Fibroblast of lung (primary cell): ENCODE measurements at places on chromosomes 5 and 9.

GRCh38 chr5:71475788-71476384 is 20.4 kb downstream of the BDP1 start:
- H3K27me3 ChIP-seq = no peaks in the 10 kb centered on the region
- no peak overlapping the region for H3K27ac ChIP-seq

DNA sequence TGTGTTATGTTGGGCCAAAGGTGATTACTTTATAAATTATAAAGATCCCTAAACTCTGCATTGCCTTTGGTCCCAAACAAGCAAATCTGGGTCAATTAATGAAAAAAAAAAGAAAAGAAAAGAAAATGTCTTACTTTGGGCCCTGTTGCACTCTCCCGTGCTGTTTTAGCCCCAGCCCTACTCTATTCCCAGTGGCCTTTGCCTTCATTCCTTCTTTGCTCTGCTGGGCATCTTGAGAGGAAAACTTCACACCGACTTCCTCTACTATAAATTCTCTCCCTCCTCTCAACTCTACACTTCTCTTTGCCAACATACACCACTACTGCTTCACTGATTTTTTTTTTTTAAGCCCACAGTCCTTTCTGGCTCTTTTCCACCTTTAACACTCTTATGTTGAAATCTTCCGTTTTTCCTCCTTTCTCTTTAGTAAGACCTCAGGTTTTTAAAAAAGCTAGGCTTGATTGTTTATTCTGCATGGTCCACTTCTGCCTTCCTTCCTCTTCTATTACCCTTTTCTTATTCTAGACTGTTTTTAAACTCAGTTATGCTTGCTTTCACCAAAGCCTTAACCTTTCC is 4.5 kb upstream of the MSMP start:
- H3K36me3 ChIP-seq = no peaks in the 10 kb centered on the region
- H3K27me3 ChIP-seq = peaks cover 2% of the 10 kb centered on the region
- DNase-seq = no peak

DNA sequence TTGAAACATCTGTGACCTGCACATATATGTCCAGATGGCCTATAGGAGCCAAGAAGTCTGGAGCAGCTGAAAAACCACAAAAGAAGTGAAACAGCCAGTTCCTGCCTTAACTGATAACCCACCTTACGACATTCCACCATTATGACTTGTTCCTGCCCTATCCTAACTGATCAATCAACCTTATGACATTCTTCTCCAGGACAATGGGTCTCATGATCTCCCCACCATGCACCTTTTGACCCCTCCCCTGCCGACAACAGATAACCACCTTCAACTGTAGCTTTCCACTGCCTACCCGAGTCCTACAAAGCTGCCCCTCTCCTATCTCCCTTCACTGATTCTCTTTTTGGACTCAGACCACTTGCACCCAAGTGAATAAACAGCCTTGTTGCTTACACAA is 233.8 kb downstream of the CCDC171 start:
- H3K36me3 ChIP-seq = no peaks in the 10 kb centered on the region
- no peak for DNase-seq
- no peak overlapping the region for H3K27ac ChIP-seq
- H3K27me3 ChIP-seq = no peaks in the 10 kb centered on the region

- no peaks in the 10 kb centered on the region for H3K27me3 ChIP-seq
- DNase-seq = peak; percentile 41
- no peaks in the 10 kb centered on the region for H3K36me3 ChIP-seq
Measured at GRCh38 chr9:116269250-116269649, 115.7 kb downstream of the PAPPA start.

DNA sequence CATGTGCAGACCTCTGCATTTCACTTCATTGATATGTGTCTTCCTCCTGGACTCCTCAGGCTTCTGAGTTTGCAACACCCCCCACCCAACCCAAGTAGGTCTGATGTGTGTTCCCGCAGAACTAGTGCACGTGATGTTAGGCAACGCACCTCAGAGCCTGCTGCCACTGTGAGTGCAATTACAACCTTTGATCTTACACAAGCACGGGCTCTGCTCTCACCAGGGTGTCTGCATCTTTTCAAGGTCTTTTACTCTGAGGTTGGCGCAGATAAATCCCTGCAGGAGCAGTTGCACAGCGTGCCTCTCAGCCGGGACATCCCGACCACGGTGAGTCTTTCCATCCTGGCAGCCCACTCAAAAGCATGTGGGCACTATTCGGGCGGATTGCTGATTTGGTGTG is 80.1 kb downstream of the EGFLAM start:
- no peak overlapping the region for H3K27ac ChIP-seq
- no peak for DNase-seq
- no peaks in the 10 kb centered on the region for H3K4me1 ChIP-seq
- no peaks in the 10 kb centered on the region for H3K27me3 ChIP-seq

DNA sequence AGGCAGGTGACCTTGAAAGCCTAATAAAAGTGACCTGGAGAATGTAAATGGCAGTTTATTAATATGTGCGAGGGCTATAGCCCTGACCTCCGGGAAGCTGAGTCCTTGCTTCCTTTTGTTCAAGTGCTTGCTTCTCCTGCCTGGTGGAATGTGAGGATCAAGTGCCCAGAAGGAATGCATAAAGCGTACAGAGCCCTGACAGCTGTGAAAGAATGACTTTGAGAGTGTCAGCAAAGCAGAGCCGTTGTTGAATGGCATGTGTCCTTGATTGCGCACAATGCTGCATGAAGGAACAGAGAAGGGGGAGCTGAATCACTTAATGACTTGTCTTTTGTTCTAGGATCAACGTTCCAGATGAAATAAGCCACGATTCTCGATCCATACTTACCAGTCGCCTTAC is 133.0 kb downstream of the SLF1 start:
- no peaks in the 10 kb centered on the region for H3K27me3 ChIP-seq
- no peaks in the 10 kb centered on the region for H3K4me1 ChIP-seq
- no peak for DNase-seq
- no peak overlapping the region for H3K27ac ChIP-seq
- no peaks in the 10 kb centered on the region for H3K36me3 ChIP-seq
- H3K4me3 ChIP-seq = no peak overlapping the region

DNA sequence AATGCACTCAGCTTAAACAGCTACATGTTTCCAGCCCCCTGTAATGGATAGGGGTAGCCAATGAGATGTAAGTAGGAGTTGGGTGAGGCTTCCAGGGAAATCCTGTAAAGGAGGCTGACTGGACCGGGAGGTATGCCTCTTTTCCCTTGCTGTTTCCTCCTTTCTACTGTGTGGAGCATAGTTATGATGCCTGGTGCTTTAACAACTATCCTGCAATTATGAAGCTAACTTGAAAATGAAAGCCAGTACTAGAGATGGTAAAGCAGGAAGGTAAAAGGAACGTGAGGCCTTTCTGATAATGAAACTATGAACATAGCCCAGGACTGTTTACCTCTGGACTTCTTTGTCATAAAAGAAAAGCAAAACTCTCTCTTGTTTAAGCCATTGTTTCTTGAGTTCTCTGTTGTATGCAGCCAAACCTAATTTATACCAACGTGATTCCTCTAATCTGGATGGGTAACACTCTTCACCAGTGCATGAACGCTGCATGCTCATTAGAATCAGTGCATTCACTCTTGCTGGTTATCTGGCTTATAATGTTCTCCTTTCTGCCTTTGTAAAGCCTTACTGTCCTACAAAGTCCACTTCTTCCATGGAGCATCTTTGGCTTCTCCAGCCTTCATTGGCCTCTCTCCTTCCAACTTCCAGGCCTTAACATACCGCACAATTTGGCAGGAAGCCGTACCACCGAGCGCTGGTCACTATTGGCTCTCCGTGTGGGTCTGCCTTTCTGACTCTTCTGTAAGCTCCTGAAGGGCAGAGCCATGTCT is 8.3 kb upstream of the ARHGEF28 start:
- DNase-seq = peak; percentile 47
- no peak overlapping the region for H3K4me3 ChIP-seq
- no peaks in the 10 kb centered on the region for H3K4me1 ChIP-seq
- no peaks in the 10 kb centered on the region for H3K27me3 ChIP-seq
- no peaks in the 10 kb centered on the region for H3K36me3 ChIP-seq
- no peak overlapping the region for H3K27ac ChIP-seq
